Brain microvascular endothelial cell (primary cell): ENCODE measurements at places on chromosomes 12 and 14.

DNA sequence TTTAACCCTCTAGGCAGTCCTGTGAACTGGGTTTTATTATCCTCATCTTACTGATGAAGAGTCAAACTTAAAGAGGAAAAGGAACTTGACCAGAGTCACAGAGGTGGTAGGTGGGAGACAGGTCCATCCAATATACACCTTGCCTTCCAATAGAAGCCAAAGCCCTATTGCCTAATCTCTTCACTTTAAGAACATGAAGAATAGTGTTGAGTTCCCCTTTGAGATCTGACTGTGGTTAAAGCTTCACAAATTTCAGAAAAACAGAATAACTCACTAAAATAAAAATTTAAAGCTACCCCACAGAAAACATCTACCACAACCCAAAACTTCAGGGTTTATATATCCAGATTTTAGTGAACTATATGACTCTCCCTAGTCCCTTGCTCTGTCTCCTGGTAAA lies 115.4 kb downstream of the ETV6 start:
- no peak for DNase-seq

DNA sequence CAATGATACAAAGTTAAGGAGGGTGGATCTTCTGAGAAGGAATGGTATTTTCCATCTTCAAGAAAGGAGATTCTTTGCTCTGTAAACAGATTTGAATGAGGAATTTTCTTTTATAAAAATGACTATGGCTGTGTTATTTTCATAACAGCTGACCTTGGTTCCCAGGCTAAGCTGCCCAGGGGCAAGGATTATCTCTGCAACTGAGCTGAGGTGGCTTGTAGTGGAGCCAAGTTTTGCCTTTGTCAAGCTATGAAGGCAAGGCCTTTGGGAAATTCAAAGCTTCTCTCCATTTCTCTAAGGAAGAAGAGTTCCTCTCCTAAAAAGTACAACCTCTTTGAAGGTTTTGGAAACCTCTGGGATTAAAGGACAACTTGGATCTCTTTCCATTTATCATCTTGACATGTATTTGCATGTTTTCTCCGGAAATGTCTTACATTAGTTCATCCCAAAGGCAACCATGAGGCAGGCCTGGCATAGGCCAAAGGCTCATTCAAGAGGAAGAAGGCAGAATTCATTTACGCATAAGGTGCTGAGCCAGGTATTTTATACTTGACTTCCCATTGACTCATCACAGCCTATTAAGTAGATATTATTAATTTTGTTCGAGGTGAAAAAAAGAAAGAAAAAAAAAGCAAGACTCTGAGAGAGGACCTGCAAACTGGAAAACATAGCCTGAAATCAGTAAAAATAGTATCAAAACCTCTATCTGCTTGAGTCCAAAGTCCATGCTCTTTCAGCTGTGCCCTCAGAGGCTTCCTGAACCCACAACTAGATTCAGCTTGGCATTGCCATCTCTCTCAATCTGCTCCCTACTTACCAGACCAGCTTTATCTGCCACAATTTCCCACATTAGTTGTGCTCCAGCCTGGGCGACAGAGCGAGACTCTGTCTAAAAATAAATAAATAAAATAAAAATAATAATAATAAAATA lies 24.0 kb upstream of the CKAP4 start:
- no peak for DNase-seq

GRCh38 chr14:67746927-67747326 lies 45.2 kb downstream of the RDH12 start:
- DNase-seq: no peak

DNA sequence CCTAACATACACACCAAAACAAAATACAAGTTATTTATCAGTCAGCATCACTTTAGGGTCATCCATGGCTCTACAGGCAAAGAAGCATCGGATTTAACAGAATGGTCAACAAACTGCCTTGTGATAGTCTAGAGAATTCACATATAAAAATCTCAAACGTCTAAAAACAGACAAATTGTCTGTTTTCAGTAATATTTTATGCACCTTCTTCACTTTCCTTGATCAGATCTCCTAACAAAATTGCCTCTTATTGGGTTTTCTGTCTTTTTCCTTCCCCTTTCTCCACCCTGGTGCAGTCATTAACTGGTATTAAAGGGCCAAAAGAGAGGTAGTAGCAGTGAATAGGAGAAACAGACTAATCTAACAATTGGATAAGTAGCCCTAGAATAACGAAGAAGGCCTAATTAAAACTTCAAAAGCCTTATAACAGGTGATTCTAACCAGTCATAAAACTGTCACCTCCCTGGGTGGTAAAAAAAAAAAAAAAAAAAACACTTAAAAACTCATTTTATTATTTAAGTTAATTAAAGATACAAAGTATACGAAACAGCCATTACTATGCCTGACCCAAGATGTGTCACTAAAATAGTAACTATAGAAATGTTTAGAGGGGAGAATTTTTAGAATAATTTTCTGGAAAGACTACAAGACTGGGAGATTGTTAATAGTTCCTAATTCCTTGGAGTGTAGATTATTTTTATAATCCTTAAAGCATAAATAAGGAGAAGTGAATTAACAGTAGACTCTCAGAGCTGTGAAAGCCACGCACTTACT lies 1.5 kb downstream of the KIF21A start:
- DNase-seq: no peak

GRCh38 chr12:118694128-118694775 lies 287.1 kb upstream of the SRRM4 start:
- no peak for DNase-seq

GRCh38 chr12:68750506-68750905 lies 4.5 kb downstream of the SLC35E3 start:
- DNase-seq: no peak

DNA sequence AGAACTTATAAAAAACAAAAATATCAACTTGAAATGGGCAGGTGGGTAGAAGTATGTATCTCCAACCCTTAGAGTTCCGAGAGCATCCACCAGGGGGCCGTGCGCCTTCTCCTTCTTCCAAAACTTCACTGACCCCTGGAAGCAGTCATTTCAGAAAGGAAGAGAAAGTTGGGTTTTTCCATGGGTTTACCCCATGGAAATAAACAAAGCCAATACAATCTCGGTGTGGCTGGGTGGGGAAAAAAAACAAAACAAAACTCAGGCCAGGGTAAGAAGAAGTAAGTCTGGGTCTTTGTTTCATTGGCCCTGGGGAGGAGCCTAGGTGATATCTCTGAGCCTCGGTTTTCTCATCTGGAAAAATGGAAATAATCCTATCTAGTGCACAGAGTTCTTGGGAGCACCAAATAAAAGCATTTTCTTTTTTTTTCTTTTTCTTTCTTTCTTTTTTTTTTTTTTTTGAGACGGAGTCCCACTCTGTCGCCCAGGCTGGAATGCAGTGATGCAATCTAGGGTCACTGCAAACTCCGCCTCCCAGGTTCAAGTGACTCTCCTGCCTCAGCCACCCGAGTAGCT lies 33.6 kb upstream of the HNF1A start:
- DNase-seq: peak; percentile 31

- DNase-seq: no peak
Observed at GRCh38 chr14:102828151-102828550, 50.9 kb downstream of the TRAF3 start.

DNA sequence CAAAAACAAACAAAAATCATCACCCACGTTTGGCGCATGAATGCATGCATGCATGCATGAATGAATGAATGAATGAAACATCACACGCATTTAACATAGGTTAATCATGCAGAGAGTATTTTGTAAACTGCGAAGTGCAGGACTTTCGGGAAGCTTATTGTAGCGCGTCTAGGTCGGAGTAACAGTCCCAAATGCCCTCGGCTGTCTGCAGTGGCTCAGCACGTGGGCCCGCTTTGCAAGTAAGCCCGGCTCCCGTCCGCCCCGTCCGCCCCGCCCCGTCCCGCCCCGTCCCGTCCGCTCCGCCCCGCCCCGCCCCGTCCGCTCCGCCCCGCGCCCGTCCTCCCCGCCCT lies 263 bp upstream of the IFT81 start:
- DNase-seq: no peak

DNA sequence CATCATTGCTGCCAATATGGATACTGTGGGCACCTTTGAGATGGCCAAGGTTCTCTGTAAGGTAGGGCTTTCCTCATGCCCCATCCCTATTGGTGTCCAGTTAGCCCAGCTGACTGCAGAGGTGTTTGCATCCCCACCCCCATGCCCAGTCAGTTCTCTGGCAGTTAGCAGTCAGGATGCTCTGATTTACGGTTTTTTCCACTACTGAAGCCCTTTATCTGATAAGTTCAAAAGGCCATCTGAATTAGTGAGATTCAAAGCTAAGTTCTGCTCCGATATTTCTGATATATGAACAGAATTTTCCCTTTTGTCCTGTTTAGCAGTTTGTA lies 773 bp downstream of the GMPR2 start:
- no peak for DNase-seq

DNA sequence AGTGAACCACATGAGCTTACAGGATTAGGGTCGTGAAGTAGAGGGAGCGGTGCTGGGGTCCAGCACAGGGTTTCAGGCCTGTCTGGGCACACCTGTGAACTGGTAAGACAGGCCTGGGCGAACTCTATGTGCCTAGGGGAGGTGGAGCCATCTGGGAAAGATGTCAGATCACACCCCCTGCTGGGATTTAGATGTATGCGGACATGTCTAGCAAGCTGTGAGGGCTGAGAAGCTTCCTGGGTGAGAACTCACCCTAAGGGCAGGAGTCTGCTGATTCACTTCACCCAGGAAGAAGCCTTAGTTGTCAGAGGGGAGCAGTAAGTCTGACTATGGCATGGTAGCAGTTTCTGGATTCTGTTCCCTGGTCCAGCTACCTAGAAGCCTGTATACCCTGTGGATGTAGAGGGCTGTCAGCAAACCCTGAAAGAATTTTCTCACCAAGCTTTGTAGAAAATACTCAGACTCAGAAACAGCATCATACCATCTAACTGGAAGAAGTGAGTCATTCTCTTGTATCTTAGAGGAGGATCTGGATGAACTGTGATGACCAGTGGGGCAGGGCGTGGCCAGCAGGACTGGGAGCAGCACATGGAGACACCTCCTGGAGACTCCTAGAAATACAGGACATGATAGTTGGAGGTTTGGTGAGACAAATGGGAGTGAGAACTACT lies 11.2 kb upstream of the PYGL start:
- peak; percentile 98 for DNase-seq

DNA sequence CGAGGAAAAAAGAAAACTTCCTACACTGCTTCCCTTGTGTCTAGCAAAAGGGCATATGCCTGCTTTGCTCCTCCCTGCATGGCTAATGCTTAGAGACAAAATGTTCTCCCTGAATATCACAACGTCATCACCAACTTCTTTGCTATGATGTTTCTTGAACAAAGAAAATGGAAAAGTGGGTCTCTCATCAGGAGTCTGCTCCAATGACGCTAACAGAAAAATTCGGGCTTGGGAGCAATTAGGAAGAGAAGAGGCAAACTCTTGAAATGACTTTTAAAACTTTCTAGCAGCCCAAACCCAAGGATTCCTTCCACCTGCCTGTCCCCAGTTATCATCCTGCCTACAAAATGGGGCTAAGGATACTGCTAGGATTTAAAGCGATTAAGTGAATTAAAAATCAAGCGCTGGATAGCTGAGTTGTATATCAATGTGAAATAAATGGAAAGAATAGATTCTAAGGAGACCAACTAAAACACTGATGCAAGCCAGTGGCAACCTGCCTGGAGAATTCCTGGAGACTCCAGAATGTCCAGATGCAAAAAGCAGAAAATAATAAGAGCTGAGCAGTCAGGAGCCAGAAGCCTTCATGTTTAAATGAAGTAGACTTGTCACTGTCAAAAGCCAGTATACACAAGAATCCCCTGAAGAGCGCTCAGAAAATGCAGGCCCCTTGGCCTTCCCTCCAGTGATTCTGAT lies 183.8 kb downstream of the DPF3 start:
- DNase-seq: no peak

DNA sequence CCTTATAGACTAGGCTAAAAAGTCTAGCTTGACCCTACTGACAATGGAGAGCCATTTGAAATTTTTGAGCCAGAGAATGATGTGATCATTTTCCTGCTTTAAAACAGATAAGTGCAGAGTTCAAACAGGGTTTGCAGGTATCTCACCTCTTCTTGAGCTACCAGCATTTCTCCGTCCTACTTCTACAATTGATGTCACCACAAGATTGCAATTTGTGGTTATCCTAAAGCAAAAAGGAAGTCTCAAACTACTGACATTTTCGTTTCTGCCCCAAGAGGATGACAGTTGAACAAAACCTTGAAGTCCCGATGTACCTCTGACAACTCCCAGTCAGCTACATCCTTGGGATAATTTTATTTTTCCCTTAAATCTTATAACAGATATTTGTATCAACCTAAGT lies 86.7 kb downstream of the PTGER2 start:
- DNase-seq: no peak

DNA sequence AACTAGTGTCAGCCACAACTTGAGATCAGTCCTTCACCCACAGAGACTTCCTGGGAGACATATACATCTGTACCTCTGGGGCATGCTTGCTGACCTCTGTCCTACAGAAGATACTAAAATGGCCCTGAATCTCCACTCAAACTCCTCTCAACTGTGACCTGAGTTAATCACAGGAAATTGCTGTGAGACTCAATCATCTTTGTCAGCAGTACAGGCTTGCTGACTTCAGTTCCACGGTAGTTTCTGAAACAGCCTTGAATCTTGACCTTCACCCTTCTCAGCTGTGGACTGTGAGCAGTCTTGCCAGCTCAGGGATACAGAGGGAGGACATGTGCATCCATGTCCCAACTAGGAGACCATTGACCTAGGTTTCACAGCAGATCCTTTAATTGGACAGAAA lies 1.4 kb upstream of the KLRC1 start:
- DNase-seq: no peak

GRCh38 chr12:13093848-13094220 lies 9.6 kb downstream of the GSG1 start:
- no peak for DNase-seq

DNA sequence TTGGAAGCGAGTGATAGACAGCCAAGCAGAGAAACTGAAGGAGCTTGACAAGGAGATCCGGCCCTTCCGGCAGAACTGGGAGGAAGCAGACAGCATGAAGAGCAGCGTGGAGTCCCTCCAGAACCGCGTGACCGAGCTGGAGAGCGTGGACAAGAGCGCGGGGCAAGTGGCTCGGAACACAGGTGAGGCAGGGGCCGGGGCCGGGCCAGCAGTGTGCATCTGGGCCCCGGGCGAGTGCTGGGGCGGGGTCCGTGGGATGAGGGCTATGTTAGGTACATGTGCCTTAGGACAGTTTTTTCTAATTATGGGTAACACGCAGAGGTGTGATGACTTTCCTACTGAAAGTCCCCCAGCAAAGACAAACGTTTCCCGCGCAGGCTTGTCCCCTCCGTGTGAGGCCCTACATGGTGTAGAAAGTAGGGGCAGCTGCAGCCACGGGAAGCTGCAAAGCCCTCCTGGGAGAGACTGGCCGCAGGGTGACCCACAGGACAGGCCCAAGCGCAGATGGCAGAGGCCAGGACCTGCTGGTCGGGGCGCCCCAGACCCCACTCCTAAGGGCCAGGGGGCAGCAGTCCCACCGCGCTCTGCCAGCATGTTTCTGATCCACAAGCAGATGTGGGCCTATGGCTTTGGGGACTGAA lies 19.1 kb upstream of the AMN start:
- no peak for DNase-seq

- no peak for DNase-seq
Observed at GRCh38 chr14:56862836-56863235, 52.6 kb upstream of the OTX2 start.

DNA sequence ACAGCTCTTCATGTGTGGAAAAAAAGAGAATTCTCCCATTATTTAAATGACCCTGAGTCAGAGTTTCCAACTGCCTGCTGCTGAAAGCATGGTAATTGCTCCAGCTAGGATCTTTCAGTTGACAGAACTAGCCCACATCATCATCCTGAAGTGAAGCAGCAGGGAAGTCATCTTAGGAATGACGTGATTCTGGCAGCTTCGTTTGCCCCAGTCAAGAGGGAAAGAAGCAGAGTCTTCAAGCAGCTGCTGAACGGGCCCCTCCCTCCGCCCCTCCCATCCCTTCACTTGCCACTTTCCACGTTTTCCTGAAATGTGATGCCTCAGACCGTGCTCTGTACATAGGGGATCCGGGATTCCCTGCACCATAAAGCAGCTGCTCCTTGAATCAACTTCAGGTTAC lies 455.0 kb upstream of the TMEM132C start:
- peak; percentile 72 for DNase-seq
